ENCODE measurements at places on chromosomes 3 and 15.

DNA sequence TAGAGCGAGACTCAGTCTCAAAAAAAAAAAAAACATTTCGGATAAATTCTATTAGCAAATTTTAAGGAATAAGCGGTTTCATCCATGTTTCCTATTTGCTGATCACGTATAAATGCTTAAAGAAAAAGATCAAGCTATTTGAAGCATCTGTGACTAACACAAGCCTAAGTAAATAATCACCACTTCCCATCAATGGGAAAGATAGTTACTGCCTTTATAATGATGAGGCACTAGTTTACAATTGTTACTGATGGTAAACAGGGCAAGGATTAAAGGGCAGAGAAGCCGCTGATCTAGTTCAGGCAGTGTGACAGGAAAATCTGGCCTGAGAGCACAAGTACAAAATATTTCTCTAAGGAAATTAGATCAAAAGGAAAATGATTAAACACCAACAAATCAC lies 13.7 kb downstream of the CLPX start:
- DNase-seq, result no peak

- no peak for DNase-seq
Observed at GRCh38 chr3:69145688-69146087, 23.3 kb upstream of the LMOD3 start.

DNA sequence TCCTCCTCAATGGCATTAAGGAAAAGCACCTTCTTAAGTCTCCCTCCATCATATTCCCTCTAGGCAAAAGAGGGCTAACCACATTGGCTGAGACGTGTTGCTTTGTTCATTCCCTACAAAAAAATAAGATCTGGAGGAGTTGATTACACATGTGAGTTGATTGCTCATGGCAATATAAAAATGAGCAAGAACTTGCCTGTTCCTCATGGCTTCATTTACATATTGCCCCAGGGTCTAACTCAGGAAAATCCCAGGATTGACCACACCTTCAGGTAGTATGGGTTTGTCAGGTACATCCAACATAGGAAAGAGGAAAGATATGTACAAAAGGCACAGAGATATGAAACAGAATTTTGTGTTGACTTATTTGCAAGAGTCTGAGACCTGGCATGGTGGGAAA lies 35.5 kb downstream of the NFKBIZ start:
- no peak for DNase-seq

- no peak for DNase-seq
Observed at GRCh38 chr15:89812011-89812846, 2.4 kb downstream of the ANPEP start.

DNA sequence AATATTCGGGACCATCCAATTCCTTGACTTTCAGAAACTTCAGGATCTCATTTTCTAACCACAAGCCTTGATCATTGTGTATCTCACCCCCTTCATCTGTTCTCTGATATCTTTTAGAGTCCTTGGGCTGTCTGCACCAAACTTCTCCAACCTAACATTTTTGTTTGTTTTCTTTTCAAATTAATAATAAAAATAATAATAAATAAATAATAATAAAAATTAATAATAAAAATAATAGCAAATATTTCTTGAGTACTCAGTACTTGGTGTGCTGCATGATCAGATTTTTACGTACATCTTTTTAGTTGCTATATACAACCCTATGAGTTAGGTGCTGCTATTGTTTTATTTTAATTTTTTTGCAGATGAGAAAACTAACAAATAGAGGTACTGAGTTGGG lies 70.2 kb upstream of the TPRG1 start:
- DNase-seq, result no peak

DNA sequence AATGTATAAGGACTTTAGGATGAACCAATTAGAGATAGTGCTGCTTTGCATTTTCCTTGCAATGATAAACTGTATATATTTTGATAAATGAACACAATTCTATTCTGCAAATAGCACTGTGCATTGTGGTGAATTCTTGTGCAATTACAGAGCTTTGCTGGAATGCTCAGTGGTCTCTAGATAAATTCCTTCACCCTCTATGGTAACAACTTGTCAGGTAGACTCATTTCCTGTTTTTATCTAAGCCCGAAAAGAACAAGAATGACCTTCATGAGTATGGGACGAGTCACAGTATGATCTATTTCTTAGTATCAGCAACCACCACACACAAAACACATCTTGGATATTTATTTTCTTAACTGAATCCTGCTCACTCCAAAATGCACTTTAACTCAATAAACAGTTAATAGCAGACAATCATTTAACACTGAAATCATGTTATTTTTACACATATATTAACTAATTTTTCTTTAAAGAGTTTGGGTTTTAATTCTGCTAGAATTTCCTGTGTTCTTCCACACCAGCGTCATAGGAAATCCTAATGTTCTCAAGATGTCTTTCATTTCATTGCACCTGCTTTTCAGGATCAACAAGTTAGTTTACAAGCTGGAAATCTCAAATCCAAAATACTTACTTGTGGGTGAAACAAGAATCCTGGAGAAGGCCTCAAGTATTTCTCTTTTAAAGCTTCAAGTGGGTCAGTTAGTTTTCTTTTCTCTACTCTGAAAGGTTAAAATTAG lies 551.2 kb downstream of the MECOM start:
- no peak for DNase-seq

DNA sequence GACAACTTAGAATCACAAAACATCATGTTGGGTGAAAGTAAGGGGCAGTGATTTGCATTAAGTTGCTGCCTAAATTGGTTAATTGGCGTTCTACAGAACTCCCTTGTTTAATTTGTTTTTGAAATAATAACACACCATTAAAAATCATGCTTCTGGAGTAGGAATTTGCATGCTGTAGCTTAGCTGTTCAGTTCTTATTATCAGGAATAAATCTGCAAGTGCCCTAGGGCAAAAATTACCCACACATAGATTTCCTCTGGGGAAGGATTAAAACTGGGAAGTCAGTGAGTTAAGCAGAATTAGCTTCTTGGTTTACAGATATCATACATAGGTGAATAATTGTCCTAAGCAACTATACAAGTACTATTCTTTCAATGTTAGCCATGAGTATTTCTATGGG lies 381.6 kb upstream of the NAALADL2 start:
- DNase-seq, result no peak

GRCh38 chr3:61073566-61074165 lies 177.6 kb downstream of the FHIT start:
- no peak for DNase-seq

DNA sequence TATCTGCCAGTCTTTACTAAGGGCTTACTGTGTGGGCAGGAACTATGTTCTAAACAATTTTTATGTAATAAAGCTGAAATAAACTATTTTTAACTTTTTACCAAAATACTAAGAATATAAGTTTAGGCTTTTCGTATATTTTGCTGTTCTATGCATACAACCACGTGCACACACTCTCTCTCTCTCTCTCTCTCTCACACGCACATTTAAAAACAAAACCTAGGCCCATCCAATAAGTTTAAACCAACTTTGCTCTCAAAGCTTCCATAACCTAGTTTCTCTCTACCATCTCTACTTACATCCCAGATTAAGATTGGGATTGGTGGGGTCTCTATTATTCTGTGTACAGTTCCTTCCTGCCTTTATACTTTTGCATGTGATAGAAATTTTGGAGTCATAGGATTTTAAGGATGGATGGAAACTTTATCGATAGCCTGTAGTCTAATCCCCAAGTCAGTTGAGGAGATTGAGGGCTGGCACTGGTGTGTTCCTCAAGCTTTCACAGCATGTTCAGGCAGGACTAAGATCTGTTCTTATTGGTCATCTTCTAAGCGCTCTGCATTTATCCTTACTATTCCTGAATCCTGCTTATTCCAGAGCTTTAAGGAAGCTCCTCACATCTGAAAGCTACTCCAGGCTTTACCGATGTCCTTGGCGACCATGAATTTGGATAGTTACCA lies 1.8 kb downstream of the GPR171 start:
- DNase-seq, result no peak

DNA sequence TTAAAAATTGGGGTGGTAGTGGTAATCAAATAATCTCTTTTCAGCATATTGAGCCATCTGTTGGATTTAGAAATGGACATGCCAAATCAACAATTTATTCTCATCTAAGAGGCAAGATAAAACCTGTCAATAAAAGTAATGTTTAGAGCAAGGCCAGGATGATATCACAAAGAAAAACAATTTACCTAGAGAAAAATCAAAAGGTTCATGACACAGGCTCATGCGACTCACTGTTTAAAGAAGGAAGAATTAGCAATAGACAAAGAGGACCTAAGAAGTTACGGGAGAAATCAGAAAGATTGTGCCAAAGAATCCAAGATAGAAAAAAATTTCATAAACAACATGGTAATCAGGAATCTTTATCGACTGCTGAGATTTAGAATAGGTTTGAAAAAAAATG lies 868.5 kb upstream of the GBE1 start:
- DNase-seq, result no peak

DNA sequence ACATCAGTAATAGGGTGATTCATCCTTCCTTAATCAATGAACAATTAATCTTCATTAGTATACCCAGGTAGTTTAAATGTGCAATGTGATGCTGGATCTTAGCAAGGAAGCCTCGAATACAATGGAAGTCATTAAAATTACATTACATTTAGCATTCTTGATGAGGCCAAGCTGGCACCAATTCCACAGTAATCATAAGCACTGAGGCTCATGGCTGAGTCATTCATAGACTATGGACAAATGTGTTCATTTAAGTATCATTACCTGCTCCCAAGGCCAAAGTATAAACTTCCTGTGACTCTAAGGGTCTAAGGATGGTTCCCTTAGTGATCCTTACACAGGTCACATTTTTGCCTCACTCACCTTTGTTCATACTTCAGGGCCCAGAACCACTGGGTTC lies 266.4 kb upstream of the CDIN1 start:
- no peak for DNase-seq

DNA sequence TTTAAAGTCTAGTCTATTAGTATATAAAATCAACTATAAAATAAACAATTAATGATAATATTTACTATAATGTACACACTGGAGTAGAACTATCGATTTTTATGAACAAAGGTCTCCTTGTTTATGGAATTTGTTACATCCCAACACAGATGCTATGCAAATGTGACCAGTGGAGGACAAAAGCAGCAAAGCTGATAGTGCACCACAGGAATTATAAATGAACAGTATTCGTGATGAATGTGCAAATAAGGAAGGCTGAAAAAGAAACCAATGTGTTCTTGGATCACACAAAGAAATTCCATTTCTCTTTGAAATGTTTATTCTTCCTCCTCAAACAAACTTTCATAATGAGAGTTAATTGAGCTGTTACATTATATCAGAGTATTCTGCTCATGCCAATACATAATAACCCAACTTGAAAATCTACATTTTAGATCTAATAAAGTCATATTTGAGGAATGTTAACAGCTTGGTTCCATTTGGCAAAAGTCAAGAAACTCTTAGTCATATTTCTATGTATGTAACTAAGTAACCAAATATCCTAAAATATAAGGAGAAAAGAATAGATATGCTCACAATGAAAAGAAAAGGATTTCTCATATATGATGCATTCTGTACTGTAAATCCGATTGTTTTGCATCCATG lies 79.3 kb downstream of the NEK10 start:
- DNase-seq, result no peak

DNA sequence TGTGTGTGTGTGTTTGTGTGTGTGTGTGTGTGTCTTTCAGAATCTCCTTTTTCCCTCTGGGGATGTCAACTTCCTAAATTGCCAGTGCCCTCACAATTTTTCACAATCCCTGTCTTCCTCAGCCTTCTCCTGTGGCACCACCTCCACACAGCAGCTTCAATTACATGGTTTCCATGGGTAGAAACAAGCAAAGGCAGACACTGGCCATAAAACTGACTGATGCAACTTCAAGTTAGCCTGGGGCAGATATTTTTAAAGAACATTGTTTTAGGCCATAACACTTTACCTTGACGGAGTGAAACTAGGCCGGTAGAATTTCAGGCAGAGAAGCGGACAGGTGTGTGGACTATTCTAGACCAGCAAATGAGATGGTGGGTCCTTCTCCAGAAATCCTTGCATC lies 405.8 kb upstream of the SUCLG2 start:
- DNase-seq, result no peak

DNA sequence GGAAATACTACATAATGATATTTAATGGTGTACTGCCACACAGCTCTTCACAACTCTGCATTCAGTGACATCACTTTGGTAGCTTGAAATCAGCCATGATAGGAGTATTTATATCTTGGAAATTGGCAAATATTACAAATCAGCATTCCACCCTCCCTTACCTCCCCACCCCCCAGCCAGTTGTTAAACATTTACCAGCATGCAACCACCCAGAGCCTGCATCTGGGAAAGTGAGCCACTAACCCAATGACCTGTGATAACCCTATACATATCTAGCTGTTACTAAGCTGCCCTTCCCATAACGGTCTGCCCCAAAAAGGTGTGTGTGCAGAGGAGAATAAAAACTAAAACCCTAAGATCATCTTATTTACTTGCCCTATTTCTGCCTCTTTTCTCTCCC lies 44.6 kb upstream of the SATB1 start:
- DNase-seq, result no peak

GRCh38 chr15:73786538-73786937 lies 33.4 kb upstream of the INSYN1 start:
- DNase-seq, result no peak

- no peak for DNase-seq
Observed at GRCh38 chr3:45055032-45055410, 28.9 kb downstream of the CLEC3B start.

GRCh38 chr15:41331281-41331680 lies 1.1 kb downstream of the OIP5 start:
- DNase-seq, result no peak

DNA sequence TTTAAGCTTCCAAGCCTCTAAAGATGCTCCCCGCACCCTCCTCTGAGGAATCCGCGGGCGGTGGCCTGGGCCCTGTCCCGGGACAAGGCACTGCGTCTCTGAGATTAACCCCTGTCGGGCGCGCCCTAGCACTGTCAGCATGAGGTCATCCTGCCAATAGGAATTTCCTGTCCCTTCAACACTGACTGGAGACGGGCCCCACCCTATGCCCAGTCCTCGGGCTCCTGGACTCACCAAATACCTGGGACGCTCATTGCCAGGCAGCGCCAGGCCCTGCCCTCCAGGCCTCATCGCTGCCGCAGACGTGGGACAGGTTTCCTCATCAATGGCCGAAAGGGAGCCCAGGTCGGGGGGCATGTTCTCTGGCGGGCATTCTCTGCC lies 67.6 kb upstream of the SH3GL3 start:
- no peak for DNase-seq

- DNase-seq, result no peak
Observed at GRCh38 chr3:53802256-53802880, 43.9 kb downstream of the CHDH start.

DNA sequence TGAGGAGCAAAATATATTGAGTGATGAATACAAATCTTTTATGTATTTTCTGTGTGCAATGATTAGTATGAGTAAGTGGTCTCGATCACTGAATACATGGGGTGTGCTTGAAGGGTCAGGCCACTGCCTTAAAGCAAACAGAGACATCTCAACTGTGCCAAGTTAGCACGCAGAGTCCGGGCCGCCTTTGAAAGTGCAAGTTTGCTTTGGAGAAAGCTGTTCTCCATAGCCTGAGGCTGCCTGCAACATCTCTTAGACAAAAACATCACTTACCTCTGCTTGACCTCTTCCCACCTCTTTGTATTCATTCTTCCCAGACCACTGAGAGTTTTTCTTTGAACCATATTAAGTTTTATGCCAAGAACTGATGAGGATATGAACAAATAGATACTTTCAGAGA lies 267.0 kb downstream of the ZBTB20 start:
- DNase-seq, result no peak
